ENCODE measurements at places on chromosomes 16 and 17. TPM values are rescaled to one million over a fixed set of nuclear protein-coding genes. Genes with fewer than 3 reads are reported as not detected.

- no peak for DNase-seq
These were observed 190.2 kb downstream of the SOX9 start for GRCh38 chr17:72311004-72311403.

DNA sequence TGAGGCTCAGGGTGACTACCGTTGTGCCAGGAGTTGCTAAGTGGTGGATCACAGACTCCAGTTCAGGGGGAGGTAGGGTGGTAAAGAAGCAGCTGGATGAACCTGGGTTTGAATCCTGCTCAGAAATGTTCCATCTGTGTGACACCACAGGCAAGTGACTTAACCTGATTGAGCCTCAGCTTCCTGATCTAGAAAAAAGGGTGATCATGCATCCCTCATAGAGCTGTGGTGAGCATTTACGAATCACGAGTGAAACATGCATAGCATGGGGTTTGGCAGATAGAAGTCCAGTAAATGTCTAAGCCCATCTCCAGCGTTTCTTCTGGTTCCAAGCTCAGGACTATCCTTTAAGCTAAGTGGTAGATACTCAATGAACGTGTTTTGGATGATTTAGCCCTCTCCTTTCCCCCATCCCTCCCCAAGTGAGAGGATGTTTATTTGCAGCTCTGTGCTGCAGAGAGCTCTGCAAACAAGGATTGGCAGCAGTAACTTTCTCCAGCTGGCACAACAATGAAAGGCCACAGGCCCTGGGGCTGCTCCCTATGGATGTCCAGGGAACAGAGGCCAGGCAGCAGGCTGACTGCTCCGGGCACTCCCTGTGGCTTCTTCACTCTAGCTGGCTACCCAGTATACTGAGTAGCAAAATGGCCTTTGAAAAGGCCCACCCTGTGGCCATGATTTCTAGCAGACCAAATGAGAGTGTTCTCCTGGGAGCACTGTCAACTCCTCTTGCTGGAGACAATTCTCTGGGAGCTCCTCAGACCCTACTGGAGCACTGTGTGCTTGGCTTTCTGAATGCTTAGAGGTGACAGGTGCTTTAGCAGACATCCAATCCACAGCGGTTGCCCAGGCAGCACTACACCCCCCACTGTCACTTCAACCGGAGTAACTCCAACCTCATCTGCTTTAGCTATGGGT lies 21.3 kb downstream of the CA4 start:
- no peak for DNase-seq

- no peak for DNase-seq
These were observed 11.8 kb downstream of the SYT17 start for GRCh38 chr16:19179546-19180490.

GRCh38 chr17:39551879-39552278 lies 55.8 kb downstream of the NEUROD2 start:
- DNase-seq, result no peak

GRCh38 chr16:83517398-83517797 lies 290.4 kb upstream of the HSBP1 start:
- DNase-seq, result no peak

DNA sequence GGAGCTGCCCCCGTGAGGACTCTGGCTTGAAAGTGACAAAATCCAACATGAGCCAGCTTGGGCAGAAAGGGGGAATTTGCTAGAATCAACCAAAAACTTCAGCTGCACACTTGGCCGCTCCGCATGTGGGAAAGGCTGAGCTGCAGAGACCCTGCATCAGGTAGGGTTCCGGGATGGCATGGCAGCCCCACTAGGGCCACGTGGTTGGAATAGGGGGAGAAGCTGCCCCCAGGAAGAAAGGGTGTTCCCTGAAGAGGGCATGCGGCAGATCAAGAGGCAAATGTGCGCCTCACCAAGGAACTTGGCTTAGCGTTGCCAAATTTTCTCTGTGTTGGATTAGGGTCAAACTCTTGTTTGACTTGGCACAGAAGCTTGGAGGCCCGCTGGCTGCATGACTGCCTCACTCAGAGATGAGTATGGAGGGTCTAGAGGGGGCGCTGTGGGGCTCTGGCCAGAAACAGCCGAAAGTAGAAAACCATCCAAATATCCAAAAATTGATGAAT lies 29.2 kb upstream of the WFIKKN2 start:
- DNase-seq, result no peak

DNA sequence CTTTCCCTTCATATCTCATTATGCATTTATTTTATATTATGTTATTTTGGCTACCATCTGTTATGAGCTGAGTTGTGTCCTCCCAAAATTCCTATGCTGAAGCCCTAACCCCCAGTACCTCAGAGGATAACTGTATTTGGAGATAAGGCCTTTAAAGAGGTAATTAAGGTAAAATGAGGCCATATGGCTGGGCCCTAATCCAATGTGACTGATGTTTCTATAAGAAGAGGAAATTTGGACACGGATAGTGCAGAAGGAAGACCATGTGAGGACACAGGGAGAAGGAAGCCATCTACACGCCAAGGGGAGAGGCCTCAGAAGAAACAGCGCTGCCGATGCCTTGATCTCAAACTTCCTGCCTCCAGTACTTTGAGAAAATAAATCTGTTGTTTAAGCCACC lies 557.7 kb upstream of the CDH5 start:
- no peak for DNase-seq

DNA sequence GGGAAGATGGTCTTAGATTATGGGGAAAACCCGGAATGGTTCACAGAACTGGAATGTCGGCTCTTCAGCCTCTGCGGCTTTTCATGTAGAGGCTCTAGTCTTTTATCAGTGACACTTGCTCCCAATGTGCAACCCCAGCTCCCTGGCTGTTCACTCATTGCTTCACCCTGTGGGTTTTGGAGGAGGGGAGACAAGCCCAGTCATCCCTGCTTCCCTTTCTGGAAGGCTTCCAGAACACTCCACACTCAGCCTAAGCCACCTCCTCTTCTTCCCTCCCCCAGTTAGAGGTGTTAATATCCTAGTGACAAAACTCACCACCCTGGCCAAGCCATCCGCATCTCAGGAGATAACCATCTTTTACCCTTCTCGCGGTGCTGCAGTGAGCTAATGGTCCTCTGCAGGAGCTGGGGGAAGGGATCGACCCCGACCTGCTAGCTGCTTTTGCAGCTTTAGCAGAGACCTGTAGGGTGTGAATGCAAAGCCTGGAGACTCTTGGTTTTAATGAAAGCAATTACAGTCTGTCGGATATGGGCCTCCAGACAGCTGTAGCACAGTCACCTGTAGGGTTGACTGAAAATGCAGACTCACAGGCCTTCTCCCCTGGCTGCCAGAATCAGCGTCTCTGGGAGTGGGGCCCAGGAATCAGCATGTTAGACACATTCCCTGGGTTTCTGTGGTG lies 24.3 kb upstream of the LASP1NB start:
- peak; percentile 52 for DNase-seq

- no peak for DNase-seq
These were observed 1.2 kb upstream of the FDXR start for GRCh38 chr17:74873874-74874614.

GRCh38 chr16:48533931-48534330 lies 76.0 kb downstream of the N4BP1 start:
- DNase-seq, result no peak

GRCh38 chr16:82192665-82193064 lies 22.6 kb upstream of the MPHOSPH6 start:
- peak; percentile 5 for DNase-seq

GRCh38 chr17:4743216-4743615 lies 3.5 kb upstream of the CXCL16 start:
- no peak for DNase-seq

GRCh38 chr17:48011405-48012150 lies 26.0 kb downstream of the COPZ2 start:
- DNase-seq, result no peak

GRCh38 chr17:62905233-62905632 lies 60.8 kb upstream of the TANC2 start:
- DNase-seq, result no peak

DNA sequence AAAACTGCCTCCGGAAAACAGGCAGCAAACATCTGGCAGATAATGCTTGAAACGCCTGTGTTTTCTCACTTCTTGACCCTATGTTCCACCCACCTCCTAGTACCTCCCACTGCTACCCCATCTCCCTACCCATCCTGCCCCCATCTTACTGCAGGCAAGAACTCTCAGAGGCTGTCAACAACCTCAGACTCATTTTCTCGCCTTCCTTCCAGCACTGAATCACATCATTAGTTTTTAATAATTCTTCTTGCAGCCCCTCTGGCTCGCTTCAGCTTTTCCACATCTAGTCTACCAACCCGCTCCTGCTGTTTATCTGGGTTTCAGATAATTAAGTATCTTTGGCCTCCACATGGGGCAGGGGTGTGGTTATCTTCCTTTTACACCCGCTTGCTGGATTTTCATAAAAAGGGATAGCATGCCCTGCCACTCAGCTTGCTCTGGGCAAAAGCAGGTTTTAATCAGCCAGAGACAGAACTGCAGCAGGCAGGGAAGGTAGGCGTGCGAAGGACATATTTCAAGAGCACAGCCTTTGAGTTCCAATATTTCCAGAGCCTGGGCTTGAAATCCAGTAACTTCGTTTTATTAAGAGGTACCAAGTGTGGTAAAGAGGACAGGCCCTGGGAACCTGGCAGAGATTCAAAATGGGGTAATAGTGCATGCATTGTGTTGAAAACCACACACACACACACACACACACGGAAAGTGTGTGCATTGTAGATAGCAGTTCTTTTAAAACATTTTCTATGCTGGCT lies 87.5 kb downstream of the BMERB1 start:
- no peak for DNase-seq

GRCh38 chr16:1464894-1465566 lies 9.8 kb downstream of the CLCN7 start:
- DNase-seq, result no peak

- peak; percentile 59 for DNase-seq
These were observed 299.6 kb downstream of the MAP2K4 start for GRCh38 chr17:12320286-12320685.

GRCh38 chr17:45230410-45230786 lies 8.7 kb downstream of the FMNL1 start:
- DNase-seq, result no peak

DNA sequence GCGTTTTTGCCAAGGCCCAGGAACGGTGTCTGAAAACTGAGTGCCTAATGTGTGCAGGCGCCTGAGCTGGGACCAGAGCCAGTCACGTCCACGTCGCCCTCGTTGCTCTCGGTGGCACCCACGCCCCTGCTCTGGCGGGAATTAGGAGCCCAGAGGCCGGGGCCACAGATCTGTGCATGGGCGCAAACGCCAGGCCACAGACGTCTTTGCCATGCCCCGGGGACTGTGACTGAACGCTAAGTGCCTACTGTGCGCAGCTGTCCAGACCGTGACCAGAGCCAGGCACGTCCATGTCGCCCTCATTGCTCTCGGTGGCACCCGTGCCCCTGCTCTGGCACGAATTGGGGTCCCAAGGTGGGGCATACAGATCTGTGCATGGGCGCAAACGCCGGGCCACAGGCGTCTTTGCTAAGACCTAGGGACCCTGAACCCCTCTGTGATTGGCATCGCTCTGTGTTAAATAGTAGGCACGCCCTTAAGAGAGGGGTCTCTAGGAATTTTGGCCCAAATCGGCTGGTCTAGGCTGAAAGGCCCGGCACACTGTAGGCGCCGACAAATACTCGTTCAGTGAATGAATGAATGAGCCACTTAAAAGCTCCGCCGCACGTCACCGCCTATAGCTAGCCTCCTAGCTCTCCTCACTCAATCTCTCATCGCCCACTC lies 827 bp upstream of the UBALD1 start:
- DNase-seq, result no peak

DNA sequence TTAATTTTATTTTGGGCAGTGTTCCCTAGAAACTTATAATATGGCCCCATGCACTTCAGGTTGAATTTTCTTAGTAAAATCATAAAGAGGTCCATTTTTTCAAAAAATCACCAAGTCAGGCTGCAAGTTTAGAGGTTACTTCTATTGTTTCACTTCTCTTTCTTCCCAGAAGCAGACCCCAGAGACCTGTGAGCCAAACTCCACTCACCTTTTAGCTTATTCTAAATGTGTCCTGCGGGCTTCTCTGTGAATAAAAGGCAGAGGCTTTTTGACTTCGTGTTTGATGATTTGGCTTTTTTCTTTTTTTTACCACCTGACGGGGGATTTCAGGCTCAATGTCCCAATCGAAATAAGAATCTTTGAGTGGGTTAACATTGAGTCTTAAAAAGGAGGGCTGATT lies 7.4 kb downstream of the PRKCB start:
- DNase-seq, result no peak

DNA sequence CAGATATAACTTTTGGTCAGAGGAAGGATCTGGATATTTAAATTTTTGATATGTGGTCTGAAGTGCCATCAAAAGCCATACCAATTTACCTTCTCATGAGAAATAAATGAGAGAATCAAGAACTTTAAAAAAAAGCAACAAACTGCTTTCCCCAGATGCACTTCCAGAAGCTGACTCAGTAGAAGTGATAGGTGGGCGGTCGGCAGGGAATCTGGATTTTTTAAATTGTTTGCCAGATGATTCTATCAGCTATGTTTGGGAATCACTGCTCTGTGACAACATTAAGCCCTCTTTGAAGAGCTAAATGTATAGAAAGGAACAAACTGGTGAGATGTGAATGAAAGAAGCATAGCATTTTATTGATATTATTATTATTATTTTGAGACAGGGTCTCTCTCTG lies 19.2 kb downstream of the CDH3 start:
- DNase-seq, result no peak

DNA sequence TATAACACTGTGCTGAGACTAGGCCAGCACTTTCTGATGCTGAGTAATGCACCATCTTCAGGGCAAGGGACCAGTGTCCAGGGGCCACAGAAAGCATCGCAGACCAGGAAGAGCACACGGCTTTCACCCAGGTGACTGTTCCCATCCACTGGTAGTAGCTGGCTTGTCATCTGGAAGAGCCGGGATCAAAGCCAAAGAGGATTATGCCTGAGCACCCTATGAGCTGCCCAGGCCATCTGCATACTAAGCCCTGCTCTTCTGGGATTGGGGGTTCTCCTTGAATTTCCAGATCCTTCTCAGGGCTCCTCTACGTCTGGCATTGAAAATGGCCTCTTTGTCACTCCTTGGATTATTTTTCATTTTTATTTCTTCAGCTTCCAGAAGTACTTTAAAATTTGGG lies 140.7 kb downstream of the IRX3 start:
- DNase-seq, result no peak

GRCh38 chr16:67786491-67786890 lies 19.9 kb downstream of the RANBP10 start:
- DNase-seq, result no peak

The HIRIP3 gene
- total RNA-seq, result 20.3 TPM

The CACNA1H gene
- not detected for total RNA-seq

The UMOD gene
- not detected for total RNA-seq

The MBTPS1 gene
- total RNA-seq, result 65.0 TPM

The ST6GALNAC1 gene
- total RNA-seq, result not detected

The CLEC3A gene
- not detected for total RNA-seq

The CCL8 gene
- not detected for total RNA-seq

The TEDC2 gene
- total RNA-seq, result 36.3 TPM

The PIK3R5 gene
- total RNA-seq, result not detected

The PLCD3 gene
- 17.5 TPM for total RNA-seq

The NPIPB6 gene
- not detected for total RNA-seq

The MT4 gene
- total RNA-seq, result not detected

All from SJSA1 (cell line).